ENCODE measurements at places on chromosomes 16 and 17.

DNA sequence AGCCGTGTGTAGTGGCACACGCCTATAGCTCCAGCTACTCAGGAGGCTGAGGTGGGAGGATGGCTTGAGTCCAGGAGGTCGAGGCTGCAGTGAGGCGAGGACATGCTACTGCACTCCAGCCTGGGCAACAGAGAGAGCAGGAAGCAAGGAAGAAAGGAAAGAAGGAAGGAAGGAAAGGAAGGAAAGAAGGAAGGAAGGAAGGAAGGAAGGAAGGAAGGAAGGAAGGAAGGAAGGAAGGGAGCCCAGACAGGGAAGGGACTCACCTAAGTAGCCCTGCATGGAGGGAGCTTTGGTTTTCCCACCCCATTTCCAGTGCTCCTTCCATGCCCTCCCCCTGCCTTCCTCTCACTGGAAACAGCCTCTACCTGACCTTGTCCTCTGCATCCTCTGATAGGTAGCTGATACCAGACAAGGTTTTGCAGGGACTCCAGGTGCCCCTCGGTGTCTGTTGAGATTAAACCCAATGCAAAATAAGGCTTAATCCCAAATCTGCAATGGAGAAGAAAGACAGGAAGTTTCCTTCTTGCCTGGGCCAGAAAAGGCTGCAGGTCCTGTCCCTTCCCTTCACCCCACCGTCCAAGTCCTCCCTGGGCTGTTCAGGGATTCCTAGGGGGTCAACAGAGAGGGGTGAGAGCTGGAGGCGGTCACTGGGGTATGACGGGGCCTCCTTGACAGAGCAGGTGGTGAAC lies 21.5 kb upstream of the CA4 start:
- DNase-seq = no peak

- no peak for DNase-seq
These were observed 4.9 kb downstream of the HROB start for GRCh38 chr17:44146375-44147346.

DNA sequence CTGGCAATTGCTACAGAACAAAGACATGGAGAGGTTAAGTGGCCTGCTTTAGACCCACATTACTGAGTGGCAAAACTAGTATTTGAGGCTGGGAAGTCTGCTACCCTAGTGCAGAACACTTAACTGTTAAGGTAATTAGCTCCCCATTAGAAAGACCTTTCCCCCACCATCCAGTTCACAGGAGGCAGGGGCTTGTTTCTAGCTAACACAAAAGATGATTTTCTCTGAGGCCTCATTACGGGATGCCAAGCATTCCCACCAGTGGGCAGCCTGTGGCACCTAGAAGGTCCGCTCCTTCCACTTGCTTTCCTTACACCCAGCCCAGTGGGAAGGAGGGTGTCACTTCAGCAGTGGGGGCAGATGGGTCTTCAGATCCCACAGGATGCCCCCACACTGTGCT lies 99.1 kb downstream of the RBFOX1 start:
- DNase-seq = no peak

- no peak for DNase-seq
These were observed 256.4 kb downstream of the CDH13 start for GRCh38 chr16:82882982-82883835.

DNA sequence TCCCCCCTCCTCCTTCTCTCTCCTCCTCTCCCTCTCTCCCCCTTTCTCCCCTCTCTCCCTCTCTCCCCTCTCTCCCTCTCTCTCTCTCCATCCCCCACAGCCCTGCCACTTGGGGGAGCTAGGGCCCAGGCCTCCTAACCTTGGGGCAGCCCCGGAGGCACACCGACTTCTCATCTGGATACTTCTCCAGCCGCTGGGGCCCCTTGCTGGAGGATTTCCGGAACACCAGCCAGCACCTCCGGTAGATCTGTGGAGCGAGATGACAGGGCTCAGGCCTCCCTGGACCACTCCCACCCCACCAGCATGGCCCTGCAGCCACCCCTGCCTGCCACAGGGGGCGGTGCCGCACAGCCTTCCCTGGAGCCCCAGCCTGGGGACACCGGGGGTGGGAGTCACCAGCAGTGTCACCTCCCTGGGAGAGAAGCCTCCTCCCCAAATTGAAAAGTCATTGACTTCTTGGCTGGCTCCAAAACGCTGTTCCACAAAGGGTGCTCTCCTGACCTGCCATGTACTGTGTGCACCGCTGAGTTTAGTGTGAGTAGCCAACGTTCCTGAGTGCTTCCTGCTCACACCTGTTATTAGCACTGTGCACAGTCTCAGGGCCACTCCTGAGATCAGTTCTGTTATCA lies 10.5 kb downstream of the DOK4 start:
- DNase-seq = peak; percentile 72

- DNase-seq = no peak
These were observed 458.6 kb upstream of the GOT2 start for GRCh38 chr16:59192551-59193199.

DNA sequence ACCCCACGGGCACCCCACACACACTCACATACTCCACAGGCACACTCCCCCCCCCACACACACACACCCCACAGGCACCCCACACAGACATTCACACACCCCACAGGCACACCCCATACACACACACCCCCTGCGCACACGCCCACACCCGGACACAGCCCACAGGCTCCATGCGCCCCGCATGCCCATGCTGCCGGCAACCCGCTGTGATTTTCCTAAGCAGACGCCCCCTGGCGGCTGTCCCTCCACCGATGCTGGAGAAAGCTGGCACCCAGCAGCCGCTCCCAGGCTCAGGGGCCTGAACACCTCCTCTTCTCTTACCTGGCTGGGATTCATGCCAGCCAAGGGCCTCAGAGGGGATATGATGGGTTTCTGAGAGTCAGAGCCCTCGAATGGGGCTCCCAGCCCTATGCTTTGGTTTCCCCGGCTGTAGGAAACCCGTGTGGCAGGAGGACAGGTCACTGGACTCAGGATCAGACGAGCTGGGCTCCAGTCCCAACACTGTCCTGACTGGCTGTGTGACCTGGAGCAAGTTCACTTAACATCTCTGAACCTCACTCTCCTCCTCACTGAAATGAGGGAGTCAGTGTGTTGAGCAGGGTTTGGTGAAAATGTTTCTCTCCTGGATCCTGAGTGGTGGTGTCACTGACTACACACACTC lies 19.6 kb upstream of the TNFRSF13B start:
- peak; percentile 67 for DNase-seq

DNA sequence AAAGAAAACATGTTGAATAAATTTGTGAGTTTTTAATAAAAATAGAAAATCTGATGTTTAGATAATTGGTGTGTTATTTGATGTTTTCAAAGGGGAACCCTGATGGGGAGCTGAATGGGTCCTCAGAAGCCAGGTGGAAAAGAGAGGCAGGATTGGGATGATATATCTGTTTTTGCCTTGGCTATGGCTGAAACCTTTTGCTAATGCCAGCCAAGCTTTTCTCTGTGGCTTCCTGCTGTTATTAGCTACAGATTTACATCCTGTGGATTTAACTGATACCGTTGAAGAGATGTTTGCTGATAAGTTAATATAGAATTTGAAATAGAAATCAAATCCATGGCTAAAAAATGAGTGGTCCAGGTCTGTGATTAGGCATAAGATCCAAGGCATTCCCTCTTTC lies 4.2 kb upstream of the AATF start:
- DNase-seq = no peak

DNA sequence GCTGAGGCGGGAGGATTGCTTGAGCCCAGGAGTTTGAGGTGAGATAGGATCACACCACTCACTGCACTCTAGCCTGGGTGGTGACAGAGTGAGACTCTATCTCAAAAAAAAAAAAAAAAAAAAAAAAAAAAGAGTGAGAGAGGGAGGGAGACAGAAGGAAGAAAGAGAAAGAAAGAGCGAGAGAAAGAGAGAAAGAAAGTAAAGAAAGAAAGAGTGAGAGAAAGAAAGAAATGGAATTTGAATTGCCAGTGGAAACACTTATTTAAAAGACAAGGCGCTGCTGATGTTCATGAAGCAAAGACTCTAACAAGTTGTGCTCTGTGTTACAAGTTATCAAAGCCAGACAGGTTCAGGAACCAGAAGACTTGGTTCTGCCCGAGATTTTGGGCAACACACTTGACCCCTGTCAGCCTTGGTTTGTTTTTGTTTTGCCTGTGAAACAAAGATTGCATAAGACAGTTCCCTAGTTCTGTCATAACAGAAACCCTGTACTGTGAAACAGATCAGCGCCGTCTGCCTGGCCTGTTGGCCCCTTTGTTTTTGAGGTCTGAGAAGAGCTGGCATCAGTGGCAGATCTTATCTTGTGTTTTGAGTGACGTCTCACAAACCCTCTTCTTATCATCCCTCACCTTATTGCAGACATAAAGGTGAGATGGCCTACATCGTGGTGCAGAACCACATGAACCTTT lies 55.4 kb upstream of the ENDOV start:
- no peak for DNase-seq

- no peak for DNase-seq
These were observed 27.8 kb upstream of the MEAK7 start for GRCh38 chr16:84532291-84532724.

- peak; percentile 31 for DNase-seq
These were observed 5.5 kb upstream of the SLC25A35 start for GRCh38 chr17:8300627-8301242.

- DNase-seq = no peak
These were observed 60.1 kb upstream of the MED9 start for GRCh38 chr17:17416400-17417360.

- no peak for DNase-seq
These were observed 1.5 kb downstream of the TNRC6C start for GRCh38 chr17:77959926-77960521.

GRCh38 chr16:62933929-62934328 lies 897.7 kb upstream of the CDH8 start:
- DNase-seq = no peak

GRCh38 chr17:79000396-79001189 lies 9.0 kb downstream of the CANT1 start:
- DNase-seq = no peak

- DNase-seq = no peak
These were observed 4.0 kb downstream of the WBP2 start for GRCh38 chr17:75850928-75851692.

DNA sequence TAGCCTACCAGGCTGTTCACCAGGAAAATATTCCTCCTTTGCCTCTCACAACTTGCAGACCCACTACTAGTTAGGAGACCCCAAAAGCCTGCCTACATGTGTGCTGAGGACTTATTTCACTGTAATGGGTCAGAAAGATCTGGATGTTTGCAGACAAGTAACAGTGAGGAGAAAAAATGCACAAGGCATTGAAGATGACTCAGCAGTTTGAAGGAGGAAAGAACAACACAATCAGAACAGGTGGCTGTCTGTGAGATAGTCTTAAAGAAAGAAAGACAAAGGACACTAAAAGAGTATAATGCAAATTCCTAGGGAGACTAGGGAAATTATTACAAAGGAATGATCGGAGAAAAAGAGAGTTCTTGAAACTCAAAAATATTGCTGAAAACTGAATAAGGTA lies 69.0 kb downstream of the ANKFN1 start:
- DNase-seq = no peak

DNA sequence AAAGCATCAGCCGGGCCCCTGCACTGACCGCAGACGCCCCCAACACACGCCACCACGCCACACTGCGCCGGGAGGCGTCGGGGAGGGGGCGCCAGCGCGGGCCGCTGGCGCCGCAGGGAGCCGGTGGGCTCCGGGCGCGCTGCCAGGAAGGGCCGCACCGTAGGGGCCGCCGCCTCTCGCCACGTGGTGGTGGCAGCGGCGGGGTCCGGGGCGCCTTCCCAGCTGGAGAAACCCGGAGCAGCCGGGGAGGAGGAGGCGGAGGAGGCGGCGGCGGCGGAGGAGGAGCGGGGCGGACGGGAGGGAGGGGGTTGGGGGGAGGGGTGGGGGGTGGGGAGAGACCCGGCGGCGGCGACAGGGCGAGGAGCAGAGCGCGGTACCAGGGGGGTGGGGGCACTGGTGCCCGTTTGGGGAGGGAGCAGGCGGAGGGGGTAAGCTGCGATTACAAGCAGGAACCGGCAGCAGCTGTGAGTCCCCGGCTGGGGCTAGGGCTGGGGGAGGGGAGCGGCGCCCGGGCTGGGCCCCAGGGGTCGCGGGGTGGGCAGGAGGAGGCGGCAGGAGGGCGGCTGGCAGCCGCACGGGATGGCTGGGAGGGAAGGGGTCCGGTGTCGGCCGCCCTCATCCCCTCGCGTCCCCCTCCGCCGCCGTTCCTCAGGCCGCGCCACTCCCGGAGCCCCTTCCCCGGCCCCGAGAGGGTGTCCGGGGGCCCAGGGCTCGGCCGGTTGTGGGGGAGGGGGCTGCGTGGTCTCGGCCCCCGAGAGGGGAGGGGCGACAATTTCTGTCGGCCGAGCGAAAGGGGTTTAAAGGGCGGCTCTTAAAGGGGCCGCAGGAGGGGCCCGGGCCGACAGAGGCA lies at the start of gene TBKBP1:
TBKBP1 (plus strand) TSS at position 431 of the 850 bp plus-strand sequence. CDS start 1,952 bp downstream, outside the sequence.
- DNase-seq = peak; percentile 42

DNA sequence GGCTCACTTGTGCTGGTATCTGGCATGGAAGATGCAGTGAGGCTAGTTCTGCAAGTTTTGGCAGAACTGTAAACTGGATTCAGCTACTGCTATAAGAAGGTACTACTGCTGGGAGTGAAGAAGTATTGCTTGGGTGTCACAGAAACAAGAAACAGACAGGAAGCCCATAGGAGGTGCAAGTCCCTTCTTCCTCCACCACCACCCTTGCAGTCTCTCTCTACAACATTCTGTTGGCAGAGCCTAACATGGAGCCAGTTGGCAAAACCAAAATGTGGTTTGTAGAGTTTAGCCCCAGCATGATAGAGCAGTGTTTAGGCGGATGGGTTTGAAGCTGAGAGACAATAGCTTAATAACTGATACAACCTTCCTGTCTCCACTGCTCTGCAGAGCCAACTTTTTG lies 72.6 kb downstream of the NLK start:
- no peak for DNase-seq

DNA sequence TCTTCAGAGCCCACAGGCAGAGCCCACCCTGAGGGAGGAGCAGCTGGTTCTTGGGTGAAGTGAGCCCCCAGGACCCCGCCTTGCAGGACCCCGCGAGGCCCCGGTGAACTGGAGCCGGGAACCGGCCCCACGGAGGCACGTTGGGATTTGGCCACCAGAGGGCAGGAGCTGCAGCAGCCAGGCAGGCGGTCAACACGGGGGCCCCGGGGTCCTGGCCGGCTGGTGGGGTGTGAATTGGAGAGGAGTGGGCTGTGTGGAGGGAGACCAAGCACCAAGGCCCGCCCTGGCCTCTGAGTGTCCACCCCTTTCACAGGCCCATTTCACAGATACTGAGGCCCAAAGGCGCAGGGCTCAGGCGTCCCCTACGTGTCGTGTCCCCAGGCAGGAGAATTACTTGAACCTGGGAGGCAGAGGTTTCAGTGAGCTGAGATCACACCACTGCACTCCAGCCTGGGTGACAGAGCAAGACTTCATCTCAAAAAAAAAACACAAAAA lies 2.2 kb downstream of the DPEP1 start:
- no peak for DNase-seq

DNA sequence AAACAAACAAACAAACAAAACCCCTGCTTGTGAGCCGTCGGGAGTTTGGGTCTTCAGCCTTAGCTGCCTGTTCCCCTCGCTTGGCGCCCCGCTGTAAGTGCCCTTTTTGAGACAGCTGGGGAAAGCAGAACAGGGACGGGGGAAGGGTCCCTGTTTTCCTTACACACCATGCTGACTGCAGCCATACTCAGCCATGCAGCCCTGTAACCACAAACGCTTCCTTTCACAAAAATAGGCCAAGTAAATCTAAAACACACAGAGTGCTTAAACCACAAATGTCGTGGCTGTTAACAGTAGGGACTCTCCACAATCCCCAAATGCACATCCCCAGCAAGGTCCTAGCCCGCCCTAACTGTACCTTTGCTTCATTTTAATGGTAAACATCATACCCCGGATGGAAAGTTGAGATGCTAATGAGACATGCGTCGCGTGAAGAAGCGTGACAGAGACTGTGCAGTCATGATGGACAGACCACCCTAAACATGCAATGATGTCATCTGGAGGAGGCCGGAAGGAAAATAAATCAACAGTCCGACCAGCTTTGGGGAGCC lies 129.9 kb downstream of the MGAT5B start:
- DNase-seq = no peak

- no peak for DNase-seq
These were observed 74.4 kb downstream of the WSB1 start for GRCh38 chr17:27368151-27368795.

All from stimulated activated CD4-positive, alpha-beta T cell treated with anti-CD3 and anti-CD28 coated beads, Interleukin-1b, Interleukin-23, amount 100 ng/mL, for 24 hours (primary cell).